ENCODE measurements at places on chromosomes 5 and 9. TPM values are rescaled to one million over a fixed set of nuclear protein-coding genes. Genes with fewer than 3 reads are reported as not detected.

GRCh38 chr5:18195910-18196309 is 561.6 kb downstream of the TAF11L14 start:
- ATAC-seq = no peak

DNA sequence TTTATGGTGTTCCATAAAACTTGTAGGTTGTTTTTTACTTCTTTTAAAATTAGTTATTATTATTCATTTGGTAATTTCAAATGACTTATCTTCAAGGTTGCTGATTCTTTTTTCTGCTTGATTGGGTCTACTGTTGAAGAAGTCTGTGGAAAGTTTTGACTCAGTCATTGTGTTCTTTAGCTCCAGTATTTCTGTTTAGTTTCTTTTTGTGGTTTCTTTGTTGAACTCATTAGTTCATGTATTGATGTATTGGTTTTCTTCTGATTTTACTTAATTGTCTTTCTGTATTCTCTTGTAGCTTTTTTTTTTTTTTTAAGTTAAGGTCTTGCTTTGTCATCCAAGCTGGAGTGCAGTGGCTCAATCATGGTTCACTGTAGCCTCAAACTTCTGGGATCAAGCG is 345.4 kb upstream of the MEF2C start:
- no peak for ATAC-seq

- no peak for ATAC-seq
These were observed 387.4 kb downstream of the FGF10 start for GRCh38 chr5:44001675-44002380.

- ATAC-seq = no peak
These were observed 211.2 kb downstream of the GOLPH3 start for GRCh38 chr5:31962871-31963307.

GRCh38 chr5:159752622-159753275 is 163.5 kb upstream of the ADRA1B start:
- no peak for ATAC-seq

- no peak for ATAC-seq
These were observed 58.6 kb upstream of the CTXN3 start for GRCh38 chr5:127590156-127590722.

GRCh38 chr9:137494104-137494544 is 35.0 kb upstream of the NSMF start:
- peak; percentile 53 for ATAC-seq

- ATAC-seq = no peak
These were observed 8.1 kb upstream of the KLF9 start for GRCh38 chr9:70422371-70423043.

DNA sequence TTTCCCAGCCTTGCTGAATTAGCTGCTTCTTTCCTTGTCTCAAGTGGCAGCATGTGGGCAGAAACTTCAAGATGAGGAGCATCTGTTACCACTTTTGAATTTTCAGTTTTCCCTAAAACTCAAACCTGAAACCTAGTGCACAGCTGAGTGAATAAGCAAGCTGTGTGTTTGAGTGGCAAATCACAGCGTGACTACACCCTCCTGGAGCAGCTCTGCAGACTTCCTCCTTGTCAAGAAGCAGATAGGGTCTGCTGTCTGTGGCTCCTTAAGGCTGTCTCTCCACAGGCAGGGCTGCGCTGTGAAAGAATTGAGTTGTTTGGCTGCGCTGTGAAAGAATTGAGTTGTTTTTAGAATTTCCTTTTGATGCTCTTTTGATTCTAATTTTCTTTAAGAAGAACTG is 179.7 kb upstream of the HAPLN1 start:
- ATAC-seq = no peak

OR1J2 gene
- total RNA-seq = not detected

LCN12 gene
- total RNA-seq = 0.54 TPM

MEF2C gene
- total RNA-seq = 0.77 TPM

PCDHGB1 gene
- not detected for total RNA-seq

FBXL7 gene
- total RNA-seq = not detected

SSBP2 gene
- 18.3 TPM for total RNA-seq

Measured in activated T-helper 17 cell treated with anti-CD3 and anti-CD28 coated beads, Interleukin-2, amount 50 U/mL, for 72 hours (primary cell).